ENCODE measurements at places on chromosomes 3 and 15.

- DNase-seq: no peak
Measured at GRCh38 chr3:4888913-4889846, 90.1 kb upstream of the BHLHE40 start.

DNA sequence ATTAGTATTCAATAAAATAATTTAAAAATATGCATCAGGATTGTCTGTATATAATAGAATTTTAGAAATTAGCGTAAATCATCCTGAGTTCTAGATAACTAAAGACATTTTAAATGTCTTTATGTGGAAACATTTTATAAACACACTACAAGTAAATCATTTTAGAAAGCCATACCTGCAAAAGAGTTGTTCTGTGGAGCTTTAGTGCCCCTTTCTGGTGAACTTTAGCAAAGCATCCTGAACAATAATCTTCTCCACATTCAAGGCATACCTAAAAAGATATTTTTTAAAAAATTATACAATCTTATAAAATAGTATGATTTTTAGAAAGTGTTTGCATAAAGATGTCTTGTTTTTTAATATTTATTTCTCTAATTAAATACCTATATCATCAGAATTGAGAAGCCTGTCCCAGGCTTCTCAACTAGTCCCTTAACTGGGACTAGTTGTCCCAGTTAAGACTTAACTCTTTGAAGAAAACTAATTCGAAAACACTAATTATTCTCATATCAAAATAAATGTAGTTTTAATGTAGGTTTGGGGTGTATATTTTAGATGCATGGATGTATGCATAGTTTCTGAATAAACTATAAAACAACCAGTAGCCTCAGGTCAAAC, 29.7 kb downstream of the ZBBX start:
- DNase-seq: peak; percentile 23

- no peak for DNase-seq
Measured at GRCh38 chr3:128502712-128503111, 9.7 kb upstream of the GATA2 start.

GRCh38 chr3:97680210-97680609, 84.3 kb upstream of the ARL6 start:
- no peak for DNase-seq

- DNase-seq: peak; percentile 49
Measured at GRCh38 chr15:32867313-32867626, 149.5 kb downstream of the GREM1 start.

DNA sequence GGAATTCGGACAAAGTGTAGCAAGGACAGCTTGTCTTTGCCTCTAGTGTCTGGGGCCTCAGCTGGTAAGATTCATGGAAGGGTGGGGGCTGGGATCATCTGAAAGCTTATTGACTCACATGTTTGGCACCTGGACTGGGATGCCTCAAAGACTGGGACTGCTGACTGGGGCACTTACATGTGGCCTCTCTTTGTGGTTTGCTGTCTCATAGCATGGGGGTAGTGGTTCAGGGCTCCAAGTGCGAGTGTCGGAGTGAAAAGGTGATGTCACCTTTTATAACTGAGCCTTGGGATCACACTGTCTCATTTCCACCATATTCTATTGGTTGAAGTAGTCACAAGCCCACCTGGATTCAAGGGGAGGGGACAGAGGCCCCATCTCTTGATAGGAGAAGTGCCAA, 6.8 kb downstream of the MFSD1 start:
- DNase-seq: peak; percentile 92

DNA sequence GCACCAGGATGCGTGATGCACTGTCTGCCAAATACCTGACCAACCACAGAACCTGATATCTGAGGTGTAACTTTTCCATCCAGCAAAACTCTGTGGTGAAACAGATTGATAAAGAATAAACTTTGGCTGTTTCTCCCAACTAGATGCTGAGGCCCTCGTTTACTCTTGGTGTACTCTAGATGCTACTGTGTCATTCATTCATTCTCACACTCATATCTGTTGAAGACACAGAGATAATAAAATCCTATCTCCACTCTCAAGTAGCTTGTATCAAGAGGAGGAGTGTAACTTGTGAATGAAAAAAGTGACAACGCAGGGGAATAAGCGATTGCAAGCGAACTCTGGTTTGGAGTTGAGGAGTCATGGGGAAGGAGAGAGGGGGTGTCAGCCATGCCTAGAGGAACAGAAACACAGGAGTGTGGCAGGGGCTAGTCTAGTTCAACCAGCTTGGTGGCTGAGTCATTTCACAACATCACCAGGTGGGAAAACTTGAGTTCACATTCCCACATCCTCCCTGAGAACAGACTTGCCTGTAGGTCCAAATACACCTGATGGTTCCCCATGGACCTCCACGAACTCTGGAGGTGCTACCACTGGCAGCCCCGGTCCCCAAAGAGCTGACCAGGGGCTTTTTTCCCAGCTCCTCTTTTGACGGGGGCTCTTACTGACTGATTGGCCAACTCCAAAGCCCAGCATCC, 73.3 kb upstream of the SNRK start:
- DNase-seq: no peak

GRCh38 chr3:131036986-131037385, 10.3 kb downstream of the NEK11 start:
- no peak for DNase-seq

DNA sequence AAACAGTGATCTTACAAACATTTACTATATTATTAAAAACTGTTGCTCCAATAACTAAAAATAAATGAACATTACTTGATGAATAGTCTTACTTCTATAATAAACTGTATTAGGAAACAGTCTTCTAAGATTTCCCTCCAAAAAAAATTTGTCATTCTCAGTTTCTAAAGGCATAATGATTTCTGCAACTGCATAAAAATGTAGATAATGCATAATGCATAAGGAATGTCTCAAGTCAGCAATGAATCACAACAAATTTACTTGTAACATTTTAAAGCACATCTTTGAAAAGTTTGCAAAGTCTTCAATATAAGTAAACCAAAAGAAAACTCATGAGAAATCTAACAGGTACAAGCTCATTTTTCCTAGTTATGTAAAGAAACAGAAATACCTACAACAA, 113.5 kb downstream of the VPS13C start:
- DNase-seq: no peak

DNA sequence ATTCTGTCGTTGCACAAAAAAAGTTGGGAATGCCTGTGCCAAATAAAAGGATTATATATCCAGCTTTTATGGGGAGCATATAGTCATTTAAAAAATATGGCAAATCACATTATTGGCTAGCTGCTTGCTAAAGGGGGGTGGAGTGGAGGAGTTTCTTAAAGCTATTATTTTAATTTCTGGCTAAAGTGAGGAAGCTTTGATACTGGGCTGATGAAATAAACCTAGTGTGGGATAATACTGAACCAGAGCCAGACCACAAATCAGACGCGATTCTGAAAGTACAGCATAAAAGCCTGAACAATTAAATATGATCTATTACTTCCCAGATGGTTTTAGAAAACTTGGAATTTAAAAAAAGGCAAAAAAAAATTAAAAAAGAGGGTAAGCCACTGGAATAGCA, 14.4 kb downstream of the POLR2M start:
- no peak for DNase-seq

GRCh38 chr15:62607643-62608042, 434.9 kb upstream of the TPM1 start:
- DNase-seq: peak; percentile 13

DNA sequence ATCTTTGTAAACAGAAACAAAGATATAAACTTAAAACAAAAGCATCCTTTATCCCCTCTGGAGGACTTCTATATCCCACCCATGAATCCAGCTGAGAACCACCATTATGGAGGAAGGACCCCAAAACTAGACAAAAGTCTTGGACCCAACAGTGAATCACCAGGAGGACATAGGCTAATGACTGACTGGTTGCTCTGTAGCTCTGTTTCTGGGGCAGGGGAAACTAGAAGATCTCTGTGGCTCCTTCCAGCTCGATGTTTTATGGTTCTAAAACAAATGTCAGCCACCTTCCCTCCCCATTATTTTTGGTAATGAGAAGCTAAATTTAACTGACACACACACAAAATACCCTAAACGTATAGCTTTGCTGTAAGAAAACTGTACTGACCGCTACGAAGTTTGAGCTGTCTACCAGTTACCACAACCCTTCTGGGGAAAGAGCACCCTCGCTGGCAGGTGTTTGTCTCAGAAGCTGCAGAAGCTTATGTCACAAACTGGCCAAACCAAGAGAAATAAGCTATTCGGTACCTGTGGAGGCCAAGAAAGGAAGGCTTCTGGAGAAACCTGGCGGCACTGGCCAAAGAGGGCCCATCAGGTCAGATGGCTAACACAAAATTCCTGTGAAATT, 36.4 kb downstream of the MB21D2 start:
- no peak for DNase-seq

- no peak for DNase-seq
Measured at GRCh38 chr3:194231929-194232832, 96.2 kb downstream of the HES1 start.

DNA sequence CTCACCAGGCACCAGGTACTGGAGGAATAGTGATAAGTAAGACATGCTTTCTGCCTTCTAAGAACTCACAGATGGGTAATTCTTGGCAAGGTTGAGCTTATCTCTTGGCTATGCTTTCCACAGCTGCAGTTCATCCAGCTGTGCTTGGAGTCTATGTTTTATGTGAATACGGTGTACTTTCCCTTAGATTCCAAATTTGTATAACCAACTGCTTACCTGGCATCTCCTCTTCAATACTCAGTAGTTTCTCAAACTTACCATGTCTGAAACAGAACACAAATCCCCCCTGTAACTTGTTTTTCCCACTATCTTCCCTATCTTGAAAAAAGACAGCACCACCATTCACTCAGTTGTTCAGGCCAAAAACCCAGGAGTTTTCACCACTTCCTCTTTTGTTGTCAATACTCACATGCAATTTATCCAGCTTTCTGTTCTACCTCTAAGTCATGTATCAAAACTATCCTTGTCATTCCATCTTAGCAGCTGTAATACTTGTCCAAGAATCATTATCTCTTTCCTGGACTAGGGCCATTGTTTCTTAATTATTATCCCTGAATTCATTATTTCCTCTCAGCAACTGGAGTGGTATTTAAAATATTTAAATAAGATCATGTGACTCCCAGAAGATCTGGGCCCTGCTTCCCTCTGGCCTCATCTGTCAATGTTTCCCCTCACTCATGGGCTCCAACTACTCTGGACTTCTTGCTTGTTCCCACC, 32.6 kb downstream of the COL6A5 start:
- DNase-seq: no peak

DNA sequence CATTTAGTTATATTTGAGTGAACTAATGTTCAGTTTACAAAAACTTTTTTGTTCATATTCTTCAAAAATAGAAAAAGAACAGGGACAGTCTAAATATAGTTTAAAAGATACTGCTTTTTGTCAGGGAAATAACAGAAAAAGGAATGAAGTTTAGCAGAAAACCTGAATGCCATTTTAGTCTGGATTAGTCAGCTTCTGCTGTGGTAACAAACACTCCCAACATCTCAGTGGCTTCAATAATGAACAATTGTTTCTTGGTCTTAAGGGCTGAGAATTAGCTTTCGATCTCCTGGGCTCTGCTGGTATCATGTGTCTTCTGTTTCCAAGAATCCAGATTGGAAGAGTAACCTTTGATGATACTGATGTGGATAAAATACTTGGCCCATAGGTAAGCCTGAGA, 12.4 kb upstream of the USP13 start:
- DNase-seq: no peak

DNA sequence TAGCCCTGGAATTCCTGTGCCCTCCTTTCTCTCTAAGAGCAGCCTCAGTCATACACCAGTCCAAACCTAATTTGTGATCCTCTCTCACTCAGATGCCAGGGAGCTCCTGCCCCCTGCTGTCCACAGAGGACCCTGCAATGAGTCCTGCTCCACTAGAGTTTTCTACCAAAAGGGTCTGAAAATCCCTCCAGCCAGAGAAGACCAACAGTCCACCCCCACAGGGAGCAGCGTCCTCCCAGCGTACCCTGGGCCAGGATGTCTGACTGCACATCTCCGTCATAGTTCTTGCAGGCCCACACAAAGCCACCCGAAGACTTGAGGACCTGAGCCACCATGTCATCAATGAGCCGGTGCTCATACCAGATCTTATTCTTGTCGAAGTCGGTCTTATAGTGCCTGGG, 15.4 kb downstream of the IDH2 start:
- DNase-seq: peak; percentile 22

DNA sequence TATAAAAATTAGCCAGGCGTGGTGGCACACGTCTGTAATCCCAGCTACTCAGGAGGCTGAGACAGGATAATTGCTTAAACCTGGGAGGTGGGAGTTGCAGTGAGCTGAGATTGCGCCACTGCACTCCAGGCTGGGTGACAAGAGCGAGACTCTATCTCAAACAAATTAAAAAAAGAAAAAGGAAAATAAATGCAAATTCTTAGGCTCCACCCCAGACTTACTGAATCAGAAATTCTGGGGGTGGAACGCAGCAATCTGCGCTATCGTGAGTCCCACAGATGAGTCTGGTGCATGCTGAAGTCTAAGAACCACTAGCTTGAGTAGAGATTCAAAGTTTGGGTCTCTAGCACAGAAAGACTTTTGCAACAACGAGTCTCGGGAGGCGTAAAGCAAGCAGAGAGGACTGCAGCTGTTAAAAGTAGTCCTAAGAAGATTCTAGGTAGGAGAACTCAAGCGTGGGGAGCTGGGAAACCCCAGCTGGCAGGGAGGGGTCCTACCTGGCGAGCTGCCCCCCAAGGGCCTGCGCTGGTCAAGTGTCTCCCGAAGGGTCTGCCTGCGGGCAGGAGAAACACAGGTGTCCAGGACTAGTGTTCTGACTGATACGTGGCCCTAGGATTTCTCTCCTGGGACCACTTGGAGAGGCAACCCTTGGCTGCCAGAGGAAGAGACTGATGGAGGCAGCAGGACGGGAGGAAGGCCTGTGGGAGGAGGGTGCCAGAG, 21.9 kb downstream of the CEP19 start:
- no peak for DNase-seq

DNA sequence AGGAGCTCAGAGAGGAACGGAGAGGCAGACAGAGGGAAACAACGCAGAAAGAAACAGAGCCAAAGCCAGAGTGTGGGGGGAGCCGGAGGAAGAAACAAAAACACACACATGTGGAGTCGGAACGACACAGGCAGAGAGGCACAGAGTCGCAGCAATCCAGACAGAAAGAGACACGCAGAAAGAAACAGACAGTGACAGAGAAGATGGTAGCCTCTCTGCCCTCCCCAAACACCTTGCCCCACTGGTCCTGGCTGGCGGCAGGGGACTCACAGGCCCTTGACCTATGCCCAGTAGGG, 1.7 kb downstream of the NCKIPSD start:
- no peak for DNase-seq

DNA sequence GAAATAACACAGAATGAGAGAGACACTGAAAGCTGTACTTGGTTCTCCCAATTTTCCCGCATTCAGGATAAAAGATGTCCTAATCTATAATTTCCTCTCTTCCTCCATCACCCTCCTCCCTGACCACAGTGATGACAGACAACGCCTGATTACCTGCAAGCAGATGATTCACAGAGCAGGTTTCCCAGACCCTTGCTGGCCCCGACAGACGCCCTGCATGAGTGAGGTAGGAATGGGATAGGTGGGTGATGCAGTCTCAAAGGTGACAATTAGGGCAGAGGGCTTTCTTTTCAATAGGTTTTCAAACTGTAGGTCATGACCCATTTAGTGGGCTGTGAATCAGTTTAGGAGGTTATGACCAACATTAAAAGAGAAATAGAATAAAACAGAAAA, 5.2 kb upstream of the CXCR6 start:
- no peak for DNase-seq

- no peak for DNase-seq
Measured at GRCh38 chr3:140597364-140597763, 80.5 kb upstream of the TRIM42 start.
